Cardiac atrium fibroblast (primary cell): ENCODE measurements at places on chromosomes 12 and 14. TPM values are rescaled to one million over a fixed set of nuclear protein-coding genes. Genes with fewer than 3 reads are reported as not detected.

Gene TGM1
- total RNA-seq = 0.16 and 0.72 TPM in 2 replicates

Gene MGP
- 259 and 511 TPM in 2 replicates for total RNA-seq

Gene ASCL4
- total RNA-seq = not detected in 2 replicates

Gene LRR1
- 4.2 and 11.8 TPM in 2 replicates for total RNA-seq

Gene GPR162
- total RNA-seq = 2.6 and 7.0 TPM in 2 replicates

Gene TMEM179
- not detected in 2 replicates for total RNA-seq

Gene FGF6
- total RNA-seq = not detected in 2 replicates

Gene OASL
- total RNA-seq = not detected in 2 replicates

Gene OAS1
- 1.1 and 3.6 TPM in 2 replicates for total RNA-seq

Gene PIANP
- not detected in 2 replicates for total RNA-seq

Gene SIX4
- total RNA-seq = 2.2 and 3.9 TPM in 2 replicates

Gene KIAA0586
- 4.9 and 9.4 TPM in 2 replicates for total RNA-seq

Gene C3AR1
- total RNA-seq = not detected in 2 replicates

Gene GPRC5D
- total RNA-seq = not detected in 2 replicates

Gene RTN1
- 0.16 and 0.18 TPM in 2 replicates for total RNA-seq

Gene APOF
- total RNA-seq = not detected in 2 replicates

Gene AGAP2
- 0.18 and 0.32 TPM in 2 replicates for total RNA-seq

Gene OTX2
- not detected in 2 replicates for total RNA-seq

Gene KRT6C
- total RNA-seq = not detected in 2 replicates

Gene STAC3
- total RNA-seq = not detected in 2 replicates

Gene FAM186B
- 0.54 TPM in 1 of 2 replicates, not detected in the other for total RNA-seq

Gene CD9
- total RNA-seq = 99.1 and 133 TPM in 2 replicates

Gene TRPV4
- 0.65 and 1.1 TPM in 2 replicates for total RNA-seq

Gene DAO
- not detected in 2 replicates for total RNA-seq

Gene RFLNA
- 4.7 and 15.9 TPM in 2 replicates for total RNA-seq

Gene ARG2
- total RNA-seq = 2.0 and 2.8 TPM in 2 replicates

Gene CMA1
- total RNA-seq = not detected in 2 replicates

Gene LMO3
- 4.5 and 10.7 TPM in 2 replicates for total RNA-seq

Gene SOAT2
- not detected in 2 replicates for total RNA-seq

Gene ATF7IP
- total RNA-seq = 13.7 and 15.4 TPM in 2 replicates

Gene TSPAN19
- not detected in 2 replicates for total RNA-seq

Gene KRT3
- total RNA-seq = not detected in 2 replicates

Gene MYO1H
- total RNA-seq = not detected in 2 replicates

Gene KITLG
- 15.2 and 19.8 TPM in 2 replicates for total RNA-seq

Gene PSMD9
- total RNA-seq = 90.4 and 107 TPM in 2 replicates

Gene SAMD15
- 1.1 TPM in 2 replicates for total RNA-seq

Gene PLA2G1B
- not detected in 2 replicates for total RNA-seq

Gene PRB2
- not detected in 2 replicates for total RNA-seq

Gene FSCB
- total RNA-seq = not detected in 2 replicates

Gene TSHR
- not detected in 2 replicates for total RNA-seq

Gene SELPLG
- 0.72 and 0.97 TPM in 2 replicates for total RNA-seq

Gene ACADS
- total RNA-seq = 11.7 and 22.4 TPM in 2 replicates

Gene ACOT4
- total RNA-seq = 0.49 and 1.4 TPM in 2 replicates

Gene CFAP54
- 1.1 and 2.9 TPM in 2 replicates for total RNA-seq

Gene C12orf54
- total RNA-seq = not detected in 2 replicates
